ENCODE measurements at places on chromosomes 4 and X. TPM values are rescaled to one million over a fixed set of nuclear protein-coding genes. Genes with fewer than 3 reads are reported as not detected.
A peak's percentile ranks its signal among the peaks of the same experiment; 100 is the strongest.

The SUPT20HL2 gene
- total RNA-seq = not detected

DNA sequence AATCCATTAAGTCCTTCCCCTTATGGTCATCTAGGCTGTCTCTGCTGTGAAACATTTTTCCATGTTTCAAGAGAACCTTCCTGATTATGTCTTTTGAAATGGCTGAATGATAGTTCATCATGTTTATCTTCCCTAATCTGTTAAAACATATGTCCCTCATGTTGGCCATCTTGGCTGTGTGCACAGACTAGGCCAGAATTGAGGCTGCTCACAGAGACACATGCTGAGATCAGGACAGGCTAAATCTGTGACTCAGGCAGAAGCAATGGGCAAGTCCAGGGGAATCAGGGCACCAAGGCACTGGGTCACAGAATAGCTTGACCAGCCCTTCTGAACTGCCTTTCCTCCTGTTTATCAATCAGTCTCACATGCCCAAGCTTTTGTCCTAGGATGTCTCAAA is 78.3 kb downstream of the FHDC1 start:
- DNase-seq = no peak

GRCh38 chr4:132227151-132227856 is 921.8 kb upstream of the PCDH10 start:
- DNase-seq = peak; percentile 21

The GUCY1A1 gene
- total RNA-seq = 23.6 TPM

- DNase-seq = no peak
Measured at GRCh38 chrX:1486749-1487361, 34.1 kb upstream of the ASMTL start.

The TLR8 gene
- not detected for total RNA-seq

The SHROOM3 gene
- total RNA-seq = 114 TPM

DNA sequence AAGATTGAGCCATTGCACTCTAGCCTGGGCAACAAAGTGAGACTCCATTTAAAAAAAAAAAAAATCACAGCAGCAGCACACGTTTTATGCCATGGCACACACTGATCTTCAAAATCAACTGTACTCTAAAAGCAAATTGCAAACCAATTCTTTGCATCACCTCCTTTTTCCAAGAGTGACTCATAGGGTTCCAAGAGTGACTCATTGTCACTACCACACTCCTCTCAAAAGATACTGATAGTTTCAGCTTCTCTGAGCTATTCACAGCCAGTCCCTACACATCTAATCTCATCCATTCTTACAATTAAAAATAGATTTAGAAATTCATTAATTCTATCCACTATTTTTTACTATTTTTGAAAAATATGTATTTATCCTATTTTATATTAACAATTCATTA is 1494.9 kb upstream of the AGA start:
- no peak for DNase-seq

The RPS6KA6 gene
- total RNA-seq = 3.8 TPM

- no peak for DNase-seq
Measured at GRCh38 chr4:36163198-36163597, 81.1 kb downstream of the ARAP2 start.

- DNase-seq = no peak
Measured at GRCh38 chr4:11791797-11792196, 363.1 kb upstream of the HS3ST1 start.

The APOO gene
- total RNA-seq = 50.0 TPM

DNA sequence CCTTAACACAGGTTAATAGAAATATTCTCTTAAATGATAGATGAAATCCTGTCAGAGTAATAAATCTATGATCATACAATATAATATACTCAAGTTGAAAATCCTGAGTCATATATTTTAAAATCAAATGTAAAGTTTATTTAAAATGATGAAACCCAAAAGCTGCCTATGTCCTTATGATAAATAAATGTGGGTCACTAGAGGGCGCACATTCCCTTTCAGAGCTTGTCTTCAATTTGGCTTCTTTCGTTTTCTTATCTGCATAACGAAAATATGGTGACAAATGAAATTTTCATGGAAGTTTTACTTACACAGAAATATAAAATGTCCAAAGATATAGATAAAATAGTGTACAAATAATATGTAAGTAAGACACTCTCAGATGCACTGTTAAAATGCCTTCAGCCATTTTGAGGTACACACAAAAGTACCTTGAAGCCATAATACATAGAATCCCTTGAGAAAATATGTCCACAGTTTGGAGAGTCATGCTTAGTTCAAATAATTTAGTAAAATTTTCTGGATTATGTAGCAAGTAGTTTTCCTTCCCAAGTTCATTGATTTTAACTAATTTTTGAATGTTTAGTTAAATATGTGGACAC is 680.4 kb downstream of the DMD start:
- DNase-seq = peak; percentile 13

DNA sequence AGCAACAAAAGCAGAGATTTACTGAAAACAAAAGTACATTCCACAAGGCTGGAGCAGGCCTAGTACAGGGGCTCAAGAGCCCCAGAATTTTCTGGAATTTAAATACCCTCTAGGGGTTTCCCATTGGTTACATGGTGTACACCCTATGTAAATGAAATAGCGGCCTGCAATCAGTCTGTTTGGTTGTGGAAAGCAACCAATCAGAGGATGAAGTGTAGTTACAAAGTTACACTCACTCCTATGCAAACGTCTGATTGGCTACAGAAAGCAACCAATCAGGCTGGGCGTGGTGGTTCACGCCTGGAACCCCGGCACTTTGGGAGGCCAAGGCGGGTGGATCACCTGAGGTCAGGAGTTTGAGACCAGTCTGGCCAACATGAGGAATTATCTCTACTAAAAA is 13.8 kb upstream of the TXLNG start:
- no peak for DNase-seq

- DNase-seq = no peak
Measured at GRCh38 chr4:52091801-52092200, 40.7 kb downstream of the SPATA18 start.

The TEX11 gene
- not detected for total RNA-seq

The GAGE2A gene
- not detected for total RNA-seq

DNA sequence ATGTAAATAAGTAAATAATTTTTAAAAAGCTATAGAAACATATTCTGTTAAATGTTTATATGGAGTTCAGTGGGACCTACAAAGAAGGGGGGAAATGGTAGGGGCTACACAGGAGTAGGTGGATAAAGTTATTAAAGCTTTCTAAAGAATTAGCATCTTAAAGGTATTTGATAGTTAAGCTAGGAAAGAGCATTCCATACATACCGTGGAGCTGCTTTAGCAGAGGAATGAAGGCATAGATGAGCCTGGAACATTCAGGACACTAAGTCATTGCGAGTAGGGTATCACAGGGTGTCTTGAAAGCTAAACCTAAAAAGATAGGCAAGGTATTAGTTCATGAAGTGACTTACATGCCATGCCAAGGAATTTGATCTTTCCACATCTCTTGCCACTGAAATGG is 60.4 kb downstream of the SLC10A6 start:
- no peak for DNase-seq

GRCh38 chr4:137065311-137065710 is 467.0 kb downstream of the PCDH18 start:
- no peak for DNase-seq

- DNase-seq = no peak
Measured at GRCh38 chrX:117397844-117398243, 718.8 kb downstream of the KLHL13 start.

DNA sequence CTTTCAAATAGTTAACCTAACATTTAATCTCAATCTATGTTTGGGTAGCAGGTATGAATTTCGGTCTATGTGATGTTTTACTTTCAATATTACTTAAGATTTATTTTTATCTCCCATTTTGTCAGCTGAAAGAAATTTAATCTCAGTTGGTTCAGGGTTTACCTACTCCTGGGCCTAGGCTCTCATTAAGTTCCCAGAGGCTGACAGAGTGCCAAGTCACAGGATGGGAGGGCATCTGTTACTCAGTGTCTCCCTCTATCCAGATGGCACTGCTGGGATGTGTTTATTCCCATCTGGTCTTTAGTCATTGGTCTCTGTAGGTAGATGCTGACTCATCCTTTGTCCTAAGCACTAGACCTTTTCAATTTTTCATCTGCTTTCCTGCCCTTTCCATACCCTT is 129.4 kb upstream of the ARSJ start:
- DNase-seq = no peak

The DUSP21 gene
- not detected for total RNA-seq

GRCh38 chrX:154840856-154841255 is 6.4 kb upstream of the SMIM9 start:
- DNase-seq = peak; percentile 3

DNA sequence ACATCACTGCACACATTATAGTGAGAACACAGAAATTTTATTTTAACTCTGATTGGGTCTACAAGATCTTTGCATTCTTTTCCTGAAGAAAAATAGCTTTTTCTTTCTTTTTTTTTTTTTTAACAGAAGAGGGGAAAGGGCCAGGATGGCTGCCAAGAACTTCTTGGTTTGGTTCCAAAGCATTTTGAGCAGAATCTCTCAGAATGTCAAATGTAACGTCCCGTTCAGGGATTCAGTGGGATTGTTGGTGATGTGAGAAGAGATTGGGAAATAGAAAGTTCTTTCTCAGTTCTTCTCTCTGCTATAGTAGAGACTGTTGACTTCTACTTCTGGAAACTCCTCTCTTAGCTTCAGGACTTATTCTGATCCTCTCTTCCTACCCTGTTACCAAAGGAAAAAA is 70.9 kb upstream of the CBR4 start:
- DNase-seq = no peak

GRCh38 chr4:187961171-187961570 is 34.4 kb upstream of the ZFP42 start:
- no peak for DNase-seq

- no peak for DNase-seq
Measured at GRCh38 chr4:129046055-129046959, 47.0 kb downstream of the SCLT1 start.

GRCh38 chr4:9983211-9983610 is 38.1 kb downstream of the SLC2A9 start:
- no peak for DNase-seq

- DNase-seq = no peak
Measured at GRCh38 chr4:45078201-45078600, 351.8 kb upstream of the GNPDA2 start.

The FDCSP gene
- total RNA-seq = 2,729 TPM

DNA sequence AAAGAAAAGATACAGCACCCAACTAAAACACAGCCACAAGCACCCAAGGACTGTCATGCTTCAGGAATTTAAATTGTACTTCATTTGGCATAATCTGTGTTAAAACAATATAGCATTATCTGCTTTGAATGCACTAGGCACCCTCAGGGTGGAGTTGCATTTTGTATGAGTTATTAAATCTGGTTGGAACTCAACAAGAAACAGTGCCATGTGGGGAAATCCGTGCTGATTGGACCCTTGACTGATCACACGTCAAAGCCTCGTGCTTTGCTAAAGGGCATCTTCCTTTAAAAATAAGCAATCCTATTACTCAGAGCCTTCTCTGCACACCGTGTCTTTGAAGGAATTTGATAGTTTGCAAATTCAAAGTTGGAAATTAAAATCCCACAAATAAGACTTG is 35.4 kb downstream of the IGFBP7 start:
- DNase-seq = no peak

- DNase-seq = no peak
Measured at GRCh38 chr4:143186649-143187048, 1.9 kb downstream of the USP38 start.

DNA sequence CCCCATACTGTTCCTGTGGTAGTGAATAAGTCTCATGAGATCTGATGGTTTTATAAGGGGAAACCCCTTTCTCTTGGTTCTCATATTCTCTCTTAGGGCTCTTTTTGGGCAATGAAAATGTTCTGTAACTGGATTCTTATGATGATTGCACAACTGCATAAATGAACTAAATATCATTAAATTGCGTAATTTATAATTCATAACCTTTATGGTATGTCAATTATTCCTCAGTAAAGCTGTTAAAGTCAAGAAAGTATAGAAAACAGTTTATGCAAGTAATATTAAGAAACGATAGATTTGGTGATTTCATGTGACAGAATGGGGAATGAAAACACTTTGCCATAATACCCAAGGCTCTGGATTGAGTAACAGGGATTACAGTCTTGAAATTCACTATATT is 33.5 kb upstream of the SPANXD start:
- no peak for DNase-seq

GRCh38 chr4:2927696-2928075 is 35.5 kb downstream of the NOP14 start:
- DNase-seq = no peak

The ESX1 gene
- total RNA-seq = not detected

- DNase-seq = peak; percentile 11
Measured at GRCh38 chr4:104693601-104694201, 199.0 kb upstream of the CXXC4 start.

The SERTM2 gene
- total RNA-seq = not detected

DNA sequence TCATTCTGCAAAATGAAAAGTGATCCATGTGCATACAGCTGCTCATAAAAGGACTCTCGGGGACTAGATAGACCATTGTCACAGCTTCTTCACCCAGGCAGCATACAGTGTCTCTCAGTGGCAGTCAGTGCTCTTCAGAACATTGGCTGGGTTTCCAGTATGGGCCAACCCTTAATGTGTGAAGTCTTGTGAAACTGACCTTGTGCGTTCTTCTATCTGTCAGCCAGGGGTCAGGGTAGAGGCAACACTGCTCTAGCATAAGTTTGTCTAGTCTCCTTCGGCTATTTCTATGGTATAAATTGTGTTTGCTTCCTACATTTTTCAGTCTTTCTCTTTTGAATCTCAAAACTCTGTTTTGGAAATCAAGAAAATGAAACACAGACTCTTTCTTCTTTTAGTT is 37.0 kb upstream of the SMIM31 start:
- DNase-seq = no peak

The ADH7 gene
- not detected for total RNA-seq

The JAKMIP1 gene
- total RNA-seq = not detected

DNA sequence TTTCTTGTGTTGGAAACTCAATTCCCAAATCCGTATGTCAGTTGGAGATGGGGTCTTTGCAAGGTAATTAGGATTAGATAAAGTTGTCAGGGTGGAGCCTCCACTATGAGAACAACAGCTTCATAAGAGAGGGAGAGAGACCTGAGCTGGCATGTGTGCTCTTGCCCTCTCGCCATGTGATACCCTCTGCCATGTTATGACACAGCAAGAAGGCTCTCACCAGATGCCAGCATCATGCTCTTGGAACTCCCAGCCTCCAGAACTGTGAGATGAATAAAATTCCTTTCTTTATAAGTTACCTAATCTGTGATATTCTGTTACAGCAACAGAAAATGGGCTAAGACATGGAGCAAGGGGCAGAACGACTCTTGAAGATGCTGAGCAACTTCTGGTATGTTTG is 201.9 kb upstream of the BOD1L1 start:
- no peak for DNase-seq

The GALNT7 gene
- 47.7 TPM for total RNA-seq
